Activated CD8-positive, alpha-beta memory T cell treated with anti-CD3 and anti-CD28 coated beads, Interleukin-2, amount 50 U/mL, for 48 hours (primary cell): ENCODE measurements at places on chromosomes 1 and 21.

DNA sequence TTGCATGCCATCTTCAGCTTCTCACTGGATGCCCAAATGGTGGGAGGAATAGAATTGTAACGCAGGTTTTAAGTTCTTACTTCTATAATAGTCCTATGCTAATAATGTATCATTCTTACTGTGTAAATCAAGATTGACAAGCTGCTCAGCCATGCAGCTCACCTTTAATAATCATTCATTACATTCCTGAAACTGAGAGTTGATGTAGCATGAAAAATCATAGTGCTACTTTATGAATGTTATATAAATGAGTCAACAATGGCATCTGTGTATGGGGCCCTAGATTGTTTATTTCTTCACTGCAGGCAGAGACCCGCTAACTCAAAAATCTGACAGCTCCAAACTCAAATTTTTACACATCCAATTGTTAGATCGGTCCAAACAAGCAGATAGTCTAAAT lies 34.4 kb downstream of the FH start:
- no peak for DNase-seq

DNA sequence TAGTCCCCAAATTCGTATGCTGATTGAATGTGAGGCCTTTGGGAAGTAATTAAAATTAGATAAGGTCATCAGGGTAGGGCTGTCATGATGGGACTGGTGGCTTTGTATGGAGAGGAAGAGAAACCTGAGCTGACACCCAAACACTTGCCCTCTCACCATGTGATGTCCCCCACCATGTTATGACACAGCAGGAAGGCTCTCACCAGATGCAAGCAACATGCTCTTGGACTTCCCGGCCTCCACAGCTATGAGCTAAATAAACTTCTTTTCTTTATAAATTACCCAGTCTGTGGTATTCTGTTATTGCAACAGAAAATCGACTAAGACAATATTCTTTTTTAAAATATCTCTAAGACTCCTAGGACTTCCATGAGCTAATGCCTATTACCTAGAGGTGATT lies 43.6 kb upstream of the GUCA2B start:
- no peak for DNase-seq

- no peak for DNase-seq
Observed at GRCh38 chr1:1001057-1001783, 1.3 kb upstream of the HES4 start.

GRCh38 chr1:223776075-223776814 lies 63.9 kb downstream of the CAPN2 start:
- peak; percentile 55 for DNase-seq

DNA sequence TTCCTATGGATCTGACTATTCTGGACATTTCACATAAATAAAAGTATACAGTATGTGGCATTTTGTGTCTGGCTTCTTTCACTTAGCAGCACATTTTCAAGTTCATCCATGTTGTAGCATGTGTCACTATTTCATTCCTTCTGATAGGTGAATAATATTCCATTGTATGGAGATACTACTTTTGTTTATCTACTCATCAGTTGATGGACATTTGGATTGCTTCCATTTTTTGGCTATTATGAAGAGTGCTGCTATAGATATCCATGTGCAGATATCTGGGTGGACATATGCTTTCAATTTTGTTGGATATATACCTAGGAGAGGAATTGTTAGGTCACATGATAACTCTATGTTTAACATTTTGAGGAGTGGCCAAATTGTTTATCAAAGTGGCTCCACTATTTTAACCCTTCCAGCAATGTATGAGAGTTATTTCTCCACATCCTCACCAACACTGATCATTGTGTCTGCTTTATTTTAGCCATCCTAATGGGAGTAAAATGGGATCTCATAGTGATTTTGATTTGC lies 21.9 kb upstream of the MEF2D start:
- no peak for DNase-seq

DNA sequence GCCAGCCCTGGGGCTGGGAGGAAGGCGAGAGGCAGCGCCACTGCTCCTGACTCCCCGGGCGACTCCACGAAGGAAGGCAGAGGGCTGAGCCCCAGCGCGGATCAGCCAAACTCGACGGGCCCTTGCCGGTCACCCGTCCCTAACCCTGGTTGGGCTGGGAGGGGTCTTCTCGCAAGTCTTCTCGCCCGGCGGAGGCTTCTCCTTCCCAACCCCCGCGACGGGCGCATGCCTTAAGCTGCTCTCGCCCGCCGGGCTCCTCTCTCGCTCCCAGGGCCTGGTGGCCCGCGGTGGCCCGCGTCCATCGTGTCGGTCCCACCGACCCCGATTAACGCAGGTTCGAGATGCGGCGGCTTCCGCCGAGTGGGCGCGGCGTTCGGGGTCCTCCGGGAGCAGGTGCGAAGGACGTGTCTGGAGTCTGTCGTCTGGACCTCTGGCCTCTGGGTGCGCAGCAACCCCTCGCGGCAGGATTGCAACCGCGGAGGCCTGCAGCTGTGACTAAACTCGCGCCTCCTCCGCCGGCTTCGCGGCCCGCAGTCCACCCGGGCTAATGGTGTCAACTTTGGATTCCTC lies 29.0 kb upstream of the PPM1J start:
- DNase-seq: peak; percentile 53

DNA sequence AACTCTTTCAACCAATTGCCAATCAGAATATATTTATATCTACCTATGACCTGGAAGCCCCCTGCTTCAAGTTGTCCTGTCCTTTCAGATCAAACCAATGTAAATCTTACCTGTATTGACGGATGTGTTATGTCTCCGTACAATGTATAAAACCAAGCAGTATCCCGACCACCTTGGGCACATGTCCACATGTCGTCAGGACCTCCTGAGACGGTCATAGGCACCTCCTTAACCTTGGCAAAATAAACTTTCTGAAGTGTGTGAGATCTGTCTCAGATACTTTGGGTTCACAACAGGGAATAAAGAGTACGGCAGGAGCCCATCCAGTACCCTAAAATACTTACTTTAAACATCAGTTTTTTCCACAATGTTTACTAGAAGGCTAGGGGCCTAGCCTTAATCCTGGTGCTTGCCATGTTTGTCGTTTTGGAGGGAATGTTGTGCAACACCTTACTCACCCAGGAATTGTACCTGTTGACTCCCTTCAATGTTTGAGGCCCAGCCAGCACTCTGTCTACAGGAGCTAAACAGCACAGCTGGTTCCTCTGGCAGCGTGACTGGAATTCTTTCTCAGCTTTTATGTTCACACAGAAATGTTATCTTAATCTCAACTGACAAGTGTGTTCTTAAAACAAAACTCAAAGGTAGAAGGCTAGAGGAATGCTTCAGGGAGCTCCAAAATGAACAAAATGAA lies 90.8 kb upstream of the USP25 start:
- no peak for DNase-seq

DNA sequence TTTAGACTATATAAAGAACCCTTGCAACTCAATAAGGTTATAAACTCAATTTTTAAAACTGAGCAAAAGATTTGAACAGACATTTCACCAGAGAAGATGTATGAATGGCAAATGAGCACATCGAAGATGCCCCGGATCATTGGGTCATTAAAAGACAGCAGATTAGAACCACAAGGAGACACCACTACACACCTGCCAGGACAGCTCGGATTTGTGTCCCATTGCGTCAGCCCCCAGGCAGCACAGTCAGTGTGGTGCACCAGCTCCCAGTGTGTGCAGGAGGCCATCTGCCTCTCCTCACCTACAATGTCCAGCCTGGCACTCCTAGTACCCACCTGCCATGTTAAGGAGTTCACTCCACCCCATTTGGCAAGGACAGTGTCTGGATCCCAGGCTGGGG lies 61.1 kb upstream of the LRP8 start:
- DNase-seq: no peak

GRCh38 chr1:116062201-116062600 lies 49.0 kb upstream of the MAB21L3 start:
- DNase-seq: no peak

DNA sequence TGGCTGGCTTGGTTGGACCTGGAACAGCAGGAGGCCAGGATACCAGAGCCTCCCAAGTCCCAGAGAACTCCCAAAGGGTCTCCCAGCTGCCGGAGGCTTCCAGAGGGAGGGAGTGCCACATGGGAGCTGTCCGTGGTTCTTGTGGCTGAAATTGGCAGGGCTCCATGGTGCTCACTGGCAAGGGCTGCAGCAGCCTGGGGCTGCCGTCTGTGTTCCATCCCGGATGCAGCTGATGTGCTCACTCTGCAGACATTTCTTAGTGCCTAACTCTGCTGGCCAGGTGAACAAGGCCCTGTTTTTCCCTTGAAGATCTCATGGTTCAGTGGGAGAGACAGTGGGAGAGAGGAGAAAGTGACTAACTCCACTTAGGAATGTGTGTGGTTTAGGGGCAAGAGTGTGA lies 261.1 kb downstream of the CAMTA1 start:
- DNase-seq: no peak

DNA sequence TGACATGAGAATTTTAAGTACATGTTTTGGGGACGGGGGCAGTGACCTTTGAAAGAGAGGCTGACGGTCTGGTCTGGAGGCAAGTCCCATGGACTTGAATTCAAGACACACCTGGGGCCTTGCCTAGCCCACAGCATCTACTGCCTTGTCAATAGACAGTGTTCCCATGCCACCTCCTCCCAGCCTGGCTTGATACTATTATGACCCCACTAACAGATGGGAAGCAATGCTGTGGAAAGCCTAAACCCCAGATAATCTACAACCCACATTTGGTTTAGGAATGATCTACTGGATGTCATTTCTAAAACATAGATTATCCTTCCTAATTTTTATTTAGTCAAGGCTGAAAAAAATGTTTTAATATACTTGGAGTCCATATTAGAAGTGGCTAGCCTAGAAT lies 17.8 kb upstream of the NFASC start:
- DNase-seq: no peak

- DNase-seq: no peak
Observed at GRCh38 chr1:117964290-117965038, 34.9 kb downstream of the WDR3 start.

DNA sequence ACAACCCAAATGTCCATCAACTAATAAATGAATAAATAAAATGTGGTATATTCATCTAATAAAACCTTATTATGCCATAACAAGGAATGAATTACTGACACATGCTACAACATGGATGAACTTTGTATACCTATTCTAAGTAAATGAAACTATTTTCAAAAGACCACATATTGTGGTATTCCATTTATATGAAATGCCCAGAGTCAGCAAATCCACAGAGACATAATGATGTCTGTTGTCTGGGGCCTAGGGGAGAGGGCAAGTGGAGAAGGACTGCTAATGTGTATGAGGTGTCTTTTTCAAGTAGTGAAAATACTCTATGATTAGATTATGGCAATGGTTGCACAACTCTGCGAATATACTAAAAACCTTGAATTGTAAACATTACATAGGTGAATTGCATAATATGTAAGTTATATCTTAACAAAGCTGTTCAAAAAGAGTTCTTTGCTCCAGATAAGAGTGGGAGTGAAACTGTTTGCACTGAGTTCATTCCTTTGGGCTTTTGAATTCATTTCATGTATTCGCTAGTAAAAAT lies 464.2 kb downstream of the NUF2 start:
- no peak for DNase-seq

DNA sequence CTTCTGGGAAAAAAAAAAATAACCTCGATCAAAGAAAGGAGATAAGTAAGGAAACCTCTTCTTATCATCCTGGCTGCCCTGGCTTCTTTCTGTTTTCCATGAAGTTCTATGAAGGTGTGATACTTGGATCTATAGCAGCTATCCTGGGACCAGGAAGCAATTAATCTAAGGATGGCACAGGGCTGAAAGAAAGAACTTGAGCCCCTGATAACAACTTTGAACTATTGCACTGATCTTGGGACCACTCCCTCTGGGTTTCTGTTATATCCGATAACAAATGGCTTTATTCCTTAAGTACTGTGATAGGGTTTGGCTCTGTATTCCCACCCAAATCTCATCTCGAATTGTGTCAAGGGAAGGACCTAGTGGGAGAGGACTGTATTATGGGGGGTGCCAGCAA lies 104.1 kb downstream of the DAB1 start:
- no peak for DNase-seq

DNA sequence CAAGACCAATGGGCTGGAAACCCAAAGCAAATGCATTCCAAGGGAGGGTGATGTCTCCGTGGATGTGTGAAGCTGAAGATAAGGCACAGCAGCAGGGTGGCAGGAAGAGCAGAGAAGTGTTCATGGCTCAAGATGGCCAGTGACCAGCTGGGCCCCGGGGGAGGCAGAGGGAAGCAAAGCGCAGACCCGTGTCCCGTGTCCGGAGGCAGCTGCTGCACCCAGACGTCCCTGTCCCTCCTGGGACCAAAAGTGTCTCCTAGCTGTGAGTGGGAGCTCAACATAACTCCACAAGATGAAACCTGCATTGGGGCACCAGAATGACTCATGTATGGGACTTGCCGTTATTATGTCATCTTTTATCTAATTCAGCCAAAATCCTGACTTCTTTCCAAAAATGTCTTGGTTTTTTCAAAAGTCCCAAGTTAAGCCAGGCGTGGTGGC lies 118.2 kb downstream of the RIPK4 start:
- no peak for DNase-seq

- no peak for DNase-seq
Observed at GRCh38 chr1:19036813-19037605, 80.5 kb upstream of the IFFO2 start.

DNA sequence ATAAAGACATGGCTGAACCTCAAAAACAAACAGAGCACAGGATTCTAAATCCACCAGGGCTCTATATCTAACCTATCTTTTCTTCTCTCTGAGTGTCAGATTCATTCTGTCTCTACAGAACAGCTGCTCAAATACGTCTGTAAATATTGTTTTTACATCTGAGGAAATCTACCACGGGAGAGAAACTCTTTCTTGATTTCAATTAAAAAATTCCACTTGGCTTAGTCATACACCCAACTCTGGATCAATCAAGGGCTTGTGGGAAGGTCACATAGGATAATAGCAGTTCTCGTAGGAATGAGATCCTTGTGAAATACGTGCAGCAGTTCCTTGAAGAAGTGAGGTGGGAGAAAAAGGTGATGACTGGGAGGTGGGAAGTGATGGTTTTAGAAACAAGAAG lies 1355.7 kb upstream of the ADGRL2 start:
- no peak for DNase-seq

GRCh38 chr1:56377431-56377830 lies 201.9 kb downstream of the PLPP3 start:
- DNase-seq: no peak

GRCh38 chr1:53807916-53808315 lies 30.2 kb downstream of the NDC1 start:
- DNase-seq: no peak

DNA sequence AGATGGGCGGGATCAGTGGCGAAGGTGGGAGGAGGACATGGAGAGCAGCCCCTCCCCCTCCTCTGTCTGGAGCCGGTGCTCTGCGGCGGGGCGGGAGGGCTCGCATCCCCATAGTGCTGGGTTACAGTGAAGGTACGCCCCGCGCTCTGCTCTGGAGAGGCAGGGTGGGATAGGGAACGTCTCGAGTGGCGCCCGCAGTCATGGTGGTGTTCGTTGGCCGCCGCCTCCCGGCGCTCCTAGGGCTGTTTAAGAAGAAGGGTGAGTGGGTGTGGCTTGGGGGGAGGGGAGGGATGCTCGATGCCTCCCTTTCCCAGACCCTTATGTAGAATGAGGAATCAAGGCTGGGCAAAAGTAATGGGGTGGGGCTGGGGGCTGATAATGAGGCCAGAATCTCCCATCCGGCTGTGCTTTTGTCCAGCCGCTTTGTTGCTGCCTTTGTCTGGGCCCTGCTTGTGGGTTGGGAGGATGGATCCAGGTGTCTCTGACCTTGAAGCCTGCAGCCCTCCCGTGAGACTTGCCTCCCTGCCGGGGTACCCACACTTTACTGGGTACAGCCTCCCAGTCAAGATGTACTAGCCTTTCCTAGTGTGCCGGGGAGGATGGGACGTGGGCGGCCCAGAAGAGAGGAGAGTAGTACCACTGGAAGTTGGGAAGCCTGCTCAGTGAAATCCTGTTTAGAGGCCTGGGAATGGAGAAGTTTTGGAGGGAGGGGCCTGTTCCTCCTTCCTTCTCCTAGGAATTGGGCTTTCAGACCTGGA lies 51.4 kb downstream of the YARS1 start:
- DNase-seq: no peak
